ENCODE measurements at places on chromosomes 11 and 22. TPM values are rescaled to one million over a fixed set of nuclear protein-coding genes. Genes with fewer than 3 reads are reported as not detected.

DNA sequence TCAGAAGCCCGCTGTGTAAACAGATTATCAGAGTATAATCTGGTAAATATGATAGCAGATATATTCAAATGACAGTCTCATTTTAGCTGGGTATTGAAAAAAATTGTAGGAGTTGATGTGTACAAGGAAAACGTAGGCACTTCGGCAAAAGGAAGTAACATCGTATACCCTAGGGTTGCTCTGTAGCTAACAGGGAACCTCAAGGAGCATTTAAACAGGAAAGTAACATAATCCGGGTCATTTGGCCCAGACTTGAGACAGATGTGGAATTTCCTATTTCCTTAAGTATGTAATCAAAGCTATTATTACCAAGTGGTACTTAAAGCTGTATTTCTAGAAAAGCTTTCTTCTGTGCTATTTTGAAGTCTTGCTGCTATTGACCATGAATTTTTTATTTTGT, 215.6 kb downstream of the DDX10 start:
- DNase-seq = no peak

DNA sequence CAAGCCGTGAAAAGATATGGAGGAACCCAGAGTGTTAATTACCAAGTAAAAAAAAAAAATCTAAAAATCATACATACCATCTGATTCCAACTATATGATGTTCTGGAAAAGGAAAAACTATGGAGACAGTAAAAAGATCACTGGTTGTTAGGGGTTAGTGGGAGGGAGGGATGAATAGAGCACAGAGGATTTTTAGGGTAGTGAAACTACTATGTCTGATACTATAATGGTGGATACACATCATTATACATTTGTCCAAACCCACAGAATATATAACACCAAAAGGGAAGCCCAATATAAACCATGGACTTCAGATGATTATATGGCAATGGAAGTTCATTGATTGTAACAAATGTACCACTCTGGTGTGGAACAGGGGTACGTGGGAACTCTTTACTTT, 74.1 kb downstream of the ENTHD1 start:
- no peak for DNase-seq

DNA sequence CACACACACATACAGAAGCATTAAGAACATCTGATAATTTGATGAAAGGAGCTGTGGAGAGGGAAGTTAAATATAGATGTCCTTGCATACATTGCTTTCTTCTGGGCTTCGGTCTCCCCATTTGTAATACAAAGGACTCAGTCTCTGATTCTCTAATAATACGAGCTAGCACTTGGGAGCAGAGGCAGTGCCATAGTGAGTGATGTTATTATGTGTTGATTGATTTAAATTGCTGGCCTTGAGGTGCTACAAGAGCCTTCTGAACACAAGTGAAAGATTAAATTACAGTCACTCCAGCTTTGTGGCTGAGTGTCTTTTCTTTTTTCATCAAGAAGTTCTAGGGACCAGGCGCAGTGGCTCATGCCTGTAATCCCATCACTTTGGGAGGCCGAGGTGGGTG, 61.5 kb upstream of the HMGXB4 start:
- no peak for DNase-seq

- DNase-seq = no peak
Measured at GRCh38 chr11:82989628-82990404, 81.9 kb downstream of the RAB30 start.

- no peak for DNase-seq
Measured at GRCh38 chr22:27630754-27631153, 170.8 kb downstream of the MN1 start.

GRCh38 chr11:38814670-38815069, 2216.6 kb upstream of the RAG2 start:
- no peak for DNase-seq

GRCh38 chr22:23697031-23697970, 6.5 kb downstream of the RGL4 start:
- peak; percentile 31 for DNase-seq

GRCh38 chr22:28909375-28909774, 26.0 kb downstream of the ZNRF3 start:
- DNase-seq = no peak

GRCh38 chr11:36803084-36803483, 205.0 kb upstream of the RAG2 start:
- no peak for DNase-seq

DNA sequence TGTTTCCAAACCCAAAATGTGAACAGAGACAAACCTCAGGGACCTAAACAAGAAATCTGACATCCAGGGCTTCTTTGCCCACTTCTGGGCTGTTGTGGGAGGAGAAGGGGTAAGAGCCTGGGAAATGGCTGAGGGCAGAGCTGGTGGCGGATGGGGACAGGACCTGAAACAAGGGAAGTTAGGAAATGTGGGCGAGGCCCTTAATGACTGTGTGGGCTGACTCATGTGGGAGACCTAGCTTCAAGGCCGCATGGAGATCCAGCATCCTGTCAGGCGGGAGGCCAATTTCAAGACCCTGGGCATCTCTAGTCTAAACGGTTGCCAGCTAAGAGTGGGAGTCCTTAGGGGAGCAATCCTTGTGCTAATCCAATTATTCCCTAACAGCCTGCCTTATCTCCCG, 2.1 kb upstream of the OAF start:
- DNase-seq = peak; percentile 68

- DNase-seq = no peak
Measured at GRCh38 chr11:8257003-8257664, 6.5 kb downstream of the LMO1 start.

DNA sequence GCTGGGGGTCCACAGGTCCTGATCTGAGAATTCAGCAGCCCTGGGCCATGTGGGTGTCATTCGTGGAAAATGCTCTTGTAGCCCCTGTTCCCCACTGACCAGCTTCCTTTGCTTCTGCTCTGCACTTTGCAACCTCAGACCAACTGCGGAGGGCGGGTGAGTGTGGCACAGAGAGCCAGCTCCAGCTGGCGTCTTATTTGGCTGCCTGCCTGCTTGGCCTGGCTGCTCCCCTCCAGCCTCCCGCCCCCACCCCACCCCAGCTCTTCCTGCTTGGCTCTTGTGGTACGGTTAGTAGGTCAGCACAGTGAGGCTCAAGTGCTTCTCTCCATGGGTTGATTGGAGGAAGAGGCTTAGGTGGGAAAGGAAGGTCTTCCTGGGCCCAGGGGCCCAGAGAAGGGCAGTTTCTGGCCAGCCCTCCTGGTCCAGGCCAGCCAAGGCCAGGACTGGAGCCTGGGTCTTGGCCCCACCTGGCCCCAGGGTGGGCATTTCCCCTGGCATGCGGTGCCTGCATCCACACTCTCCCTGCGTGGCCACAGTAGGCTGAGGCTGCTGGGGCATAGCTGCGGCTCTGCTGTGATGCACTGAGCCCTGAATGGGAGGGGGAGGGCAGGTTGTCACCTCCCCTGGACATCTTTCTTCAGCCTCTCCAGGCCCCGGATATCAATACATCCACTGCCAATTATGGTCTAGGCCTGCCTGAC, 26.5 kb downstream of the MYO7A start:
- DNase-seq = peak; percentile 83

GRCh38 chr22:35135165-35135564, 69.2 kb downstream of the ISX start:
- DNase-seq = no peak

The NDUFS3 gene
- 342 TPM for total RNA-seq

The ARVCF gene
- 30.5 TPM for total RNA-seq

The SYT13 gene
- 7.0 TPM for total RNA-seq

The GTSE1 gene
- total RNA-seq = 0.92 TPM

Data from Right ventricle myocardium inferior (tissue), 1 donor.